ENCODE measurements at places on chromosomes 7 and 10. TPM values are rescaled to one million over a fixed set of nuclear protein-coding genes. Genes with fewer than 3 reads are reported as not detected.

ZNF425 gene
- 2.4 TPM for total RNA-seq

SMO gene
- 13.8 TPM for total RNA-seq

NRCAM gene
- 98.3 TPM for total RNA-seq

RAB19 gene
- total RNA-seq = not detected

PITX3 gene
- total RNA-seq = 0.27 TPM

OR6V1 gene
- not detected for total RNA-seq

ITGB8 gene
- 0.95 TPM for total RNA-seq

EFCAB10 gene
- 2.6 TPM for total RNA-seq

MYH16 gene
- total RNA-seq = 0.51 TPM

POLR2J3 gene
- 16.2 TPM for total RNA-seq

CDK14 gene
- total RNA-seq = 0.14 TPM

GPNMB gene
- total RNA-seq = 3.0 TPM

PLA2G12B gene
- not detected for total RNA-seq

ATG9B gene
- 1.1 TPM for total RNA-seq

CDC14C gene
- not detected for total RNA-seq

NUPR2 gene
- not detected for total RNA-seq

TUBAL3 gene
- 0.48 TPM for total RNA-seq

SHTN1 gene
- 26.1 TPM for total RNA-seq

CAV2 gene
- 177 TPM for total RNA-seq

GPR146 gene
- total RNA-seq = 2.8 TPM

CC2D2B gene
- not detected for total RNA-seq

COL1A2 gene
- not detected for total RNA-seq

AS3MT gene
- total RNA-seq = 0.94 TPM

UTF1 gene
- 0.16 TPM for total RNA-seq

BTBD16 gene
- total RNA-seq = 0.41 TPM

ZC3HAV1 gene
- total RNA-seq = 27.9 TPM

SPDYE2 gene
- total RNA-seq = not detected

HTR7 gene
- total RNA-seq = 0.07 TPM

AKR1C1 gene
- total RNA-seq = 507 TPM

NCF1 gene
- 0.08 TPM for total RNA-seq

HPS1 gene
- total RNA-seq = 37.8 TPM

PPP1R17 gene
- total RNA-seq = not detected

OR2A5 gene
- total RNA-seq = not detected

ELOVL3 gene
- total RNA-seq = 0.19 TPM

GDF2 gene
- not detected for total RNA-seq

AZGP1 gene
- not detected for total RNA-seq

PLAU gene
- total RNA-seq = 123 TPM

UCN3 gene
- total RNA-seq = not detected

PROSER2 gene
- 31.5 TPM for total RNA-seq

LFNG gene
- total RNA-seq = 13.2 TPM

SH2D4B gene
- total RNA-seq = not detected

RBP3 gene
- total RNA-seq = not detected

AKR1C4 gene
- total RNA-seq = 0.30 TPM

DKK1 gene
- 429 TPM for total RNA-seq

PLPP4 gene
- total RNA-seq = 0.18 TPM

SLC26A5 gene
- not detected for total RNA-seq

RPEL1 gene
- not detected for total RNA-seq

TMEM196 gene
- total RNA-seq = not detected

ERVW-1 gene
- not detected for total RNA-seq

NPTX2 gene
- 0.09 TPM for total RNA-seq

CRPPA gene
- total RNA-seq = 0.67 TPM

GALNT11 gene
- total RNA-seq = 21.4 TPM

ENO4 gene
- total RNA-seq = 0.16 TPM

PVRIG gene
- not detected for total RNA-seq

LHFPL3 gene
- total RNA-seq = not detected

CPA2 gene
- 0.15 TPM for total RNA-seq

CDH23 gene
- total RNA-seq = 3.1 TPM

ZNF503 gene
- total RNA-seq = 13.9 TPM

DENND2A gene
- 0.25 TPM for total RNA-seq

Data from A549 treated with RU486 at 1 μM for 4 hours (cell line).